Omental fat pad (tissue), 4 donors: ENCODE measurements at places on chromosomes 5 and 9.
A peak's percentile ranks its signal among the peaks of the same experiment; 100 is the strongest.

DNA sequence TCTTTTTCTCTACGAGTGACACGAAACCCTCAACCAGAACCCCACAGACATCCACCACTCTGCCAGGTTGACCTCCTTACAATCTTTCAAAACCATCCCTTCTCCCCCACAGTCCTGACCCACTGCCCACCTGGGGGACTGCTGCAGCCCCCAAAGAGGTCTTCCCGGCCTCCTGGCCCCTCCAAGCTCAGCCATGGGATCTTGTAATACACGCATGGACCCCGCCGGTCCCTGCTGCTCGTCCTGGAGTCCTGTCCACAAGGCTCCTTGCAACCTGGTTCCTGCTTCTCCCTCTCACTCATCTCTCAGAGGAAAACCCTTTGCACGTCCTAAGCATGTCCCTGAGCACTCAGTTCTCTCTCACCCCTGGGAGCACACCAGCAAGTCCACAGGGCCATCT, 187.3 kb downstream of the CDK5RAP2 start:
- DNase-seq: no peak

DNA sequence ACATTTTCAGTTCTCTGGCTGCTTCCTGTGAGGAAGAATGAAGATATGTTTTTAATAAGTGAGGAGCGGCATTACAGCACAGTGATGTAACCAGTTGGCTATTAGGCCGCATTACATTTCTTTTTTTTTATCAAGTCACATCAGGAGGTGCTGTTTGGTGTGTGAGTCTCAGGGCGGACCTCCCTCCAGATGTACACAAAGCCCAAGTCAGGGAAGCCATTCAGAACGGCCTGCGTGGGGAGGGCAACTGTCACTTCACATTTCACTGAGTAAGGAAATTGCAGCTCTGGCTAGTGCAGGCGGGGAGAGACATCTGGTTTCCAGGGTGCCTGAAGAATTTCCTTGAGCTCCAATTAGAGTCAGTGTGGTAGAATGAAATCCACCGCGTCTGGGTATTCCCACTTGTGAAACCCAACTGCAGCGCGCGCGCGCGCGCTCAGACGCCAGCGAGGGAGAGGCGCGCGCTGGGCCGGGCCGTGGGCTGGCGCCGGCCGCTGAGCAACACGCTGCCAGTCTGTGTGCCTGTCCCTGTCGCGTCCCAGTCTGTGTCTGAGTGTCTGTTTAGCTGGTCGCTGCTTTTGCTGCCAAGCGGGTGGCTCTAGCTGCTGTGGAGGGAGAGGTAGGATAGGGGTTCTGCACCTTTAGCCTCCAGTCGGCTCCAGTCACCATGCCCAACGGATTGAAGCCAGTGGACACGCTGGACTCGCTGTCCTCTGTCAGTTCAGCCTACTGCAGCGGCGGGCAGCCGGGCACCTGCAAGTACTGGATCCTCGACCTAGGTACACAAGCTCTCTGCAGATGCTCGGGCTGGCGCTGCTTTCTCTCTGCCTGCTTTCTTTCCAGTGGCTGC, 140.8 kb upstream of the OTULINL start:
- no peak for DNase-seq

- DNase-seq: no peak
Measured at GRCh38 chr5:42648036-42648435, 108.6 kb upstream of the CCDC152 start.

- peak; percentile 27 for DNase-seq
Measured at GRCh38 chr5:57316798-57317327, 143.0 kb downstream of the GPBP1 start.

DNA sequence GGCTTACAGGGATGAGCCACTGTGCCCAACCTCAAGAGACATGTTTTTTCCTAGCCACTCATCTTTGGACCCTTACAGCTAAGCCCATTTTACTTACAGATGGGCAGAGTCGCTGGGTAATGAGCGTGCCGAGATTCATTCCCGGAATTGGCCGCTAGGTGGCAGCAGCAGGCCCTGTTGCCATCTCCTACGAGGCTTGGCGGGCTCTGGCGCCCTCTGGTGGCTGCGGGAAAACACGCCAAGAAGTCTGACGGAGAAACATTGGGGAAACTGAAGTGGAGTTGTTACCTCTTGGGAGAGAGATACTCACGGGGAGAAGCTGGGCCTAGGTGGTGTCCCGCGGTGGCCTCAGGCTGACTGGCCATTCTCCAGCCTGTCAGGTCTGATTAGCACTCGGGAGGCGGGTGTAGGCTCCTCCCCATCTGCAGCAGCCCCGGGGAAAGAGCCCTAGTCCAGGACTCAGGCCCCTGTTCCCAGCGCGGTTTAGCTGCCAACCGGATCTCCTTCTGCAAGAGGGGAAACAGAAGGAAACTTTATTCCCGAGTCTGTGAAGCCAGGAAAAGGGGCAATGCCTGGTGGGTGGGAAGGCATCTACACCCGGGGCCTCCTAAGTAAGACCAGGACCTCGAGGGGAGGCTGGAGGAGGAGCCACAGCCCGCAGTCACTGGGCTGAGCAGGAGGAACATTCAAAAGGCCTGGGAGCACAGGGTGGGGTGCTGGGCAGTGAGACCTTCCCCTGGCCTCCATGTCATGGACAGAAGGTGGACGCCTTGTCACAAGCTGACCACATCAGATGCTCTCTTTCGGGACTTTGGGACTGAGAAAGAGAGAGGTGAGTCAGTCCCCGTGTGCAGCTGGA, 9.7 kb downstream of the PTGES2 start:
- DNase-seq: peak; percentile 87

DNA sequence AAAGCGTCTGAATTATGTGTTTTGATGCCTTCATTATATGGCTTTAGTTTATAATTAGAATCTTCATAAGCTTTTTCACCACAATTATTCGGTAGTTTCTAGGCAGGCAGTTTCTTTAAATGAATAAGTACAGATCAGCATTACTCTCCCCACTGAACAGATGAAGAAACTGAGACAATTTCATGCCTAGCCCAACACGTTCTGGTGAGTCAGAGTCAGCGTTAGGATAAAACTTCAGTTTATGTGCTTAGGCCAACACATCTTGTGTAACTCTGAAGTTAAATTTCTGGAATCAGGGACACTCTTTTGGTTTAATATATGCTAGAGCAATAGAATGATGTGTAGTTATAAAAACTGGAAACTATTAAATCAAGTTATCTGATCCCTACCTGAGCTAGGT, 186.7 kb upstream of the ELL2 start:
- DNase-seq: no peak
